ENCODE measurements at places on chromosomes 2 and 18. TPM values are rescaled to one million over a fixed set of nuclear protein-coding genes. Genes with fewer than 3 reads are reported as not detected.

DNA sequence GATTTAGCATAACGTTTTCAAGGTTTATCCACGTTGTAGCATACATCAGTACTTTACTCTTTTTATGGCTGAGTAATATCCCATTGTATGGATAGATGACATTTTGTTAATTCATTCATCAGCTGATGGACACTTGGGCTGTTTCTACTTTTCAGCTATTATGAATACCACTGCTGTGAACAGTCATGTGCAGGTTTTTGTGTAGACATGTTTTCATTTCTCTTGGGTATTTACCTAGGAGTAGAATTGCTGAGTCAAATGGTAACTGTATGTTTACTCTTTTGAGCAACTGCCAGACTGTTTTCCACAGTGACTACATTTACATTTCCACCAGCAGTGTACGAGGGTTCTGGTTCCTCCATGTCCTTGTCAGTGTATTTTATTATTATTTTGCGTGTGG, 33.9 kb downstream of the COX7A2L start:
- no peaks in the 10 kb centered on the region for H3K27me3 ChIP-seq
- peaks cover 8% of the 10 kb centered on the region for H3K36me3 ChIP-seq
- H3K4me3 ChIP-seq: no peak overlapping the region
- H3K4me1 ChIP-seq: peaks cover 17% of the 10 kb centered on the region

TSPYL6 gene
- not detected for total RNA-seq

- H3K27ac ChIP-seq: no peak overlapping the region
- no peaks in the 10 kb centered on the region for H3K27me3 ChIP-seq
- no peaks in the 10 kb centered on the region for H3K36me3 ChIP-seq
- DNase-seq: no peak
- H3K4me3 ChIP-seq: no peak overlapping the region
- no peaks in the 10 kb centered on the region for H3K4me1 ChIP-seq
Observed at GRCh38 chr2:167579826-167580225, 667.6 kb downstream of the STK39 start.

ANKRD30B gene
- total RNA-seq: not detected

GRCh38 chr2:108226564-108226963, 13.2 kb upstream of the SULT1C3 start:
- H3K36me3 ChIP-seq: no peaks in the 10 kb centered on the region
- peaks cover 13% of the 10 kb centered on the region for H3K27me3 ChIP-seq
- no peak overlapping the region for H3K4me3 ChIP-seq
- DNase-seq: no peak
- no peaks in the 10 kb centered on the region for H3K4me1 ChIP-seq

KCNS3 gene
- total RNA-seq: not detected

- peaks cover 13% of the 10 kb centered on the region for H3K4me1 ChIP-seq
- DNase-seq: peak; percentile 45
- peaks cover 3% of the 10 kb centered on the region for H3K27me3 ChIP-seq
- H3K36me3 ChIP-seq: no peaks in the 10 kb centered on the region
- peak overlapping the region; percentile 73 for H3K27ac ChIP-seq
Observed at GRCh38 chr18:42114310-42114943, 159.4 kb downstream of the PIK3C3 start.

GRCh38 chr2:199470361-199470671, 12.6 kb upstream of the SATB2 start:
- H3K27me3 ChIP-seq: peaks cover 96% of the 10 kb centered on the region
- H3K4me3 ChIP-seq: no peak overlapping the region
- no peaks in the 10 kb centered on the region for H3K36me3 ChIP-seq
- no peak overlapping the region for H3K27ac ChIP-seq

DNA sequence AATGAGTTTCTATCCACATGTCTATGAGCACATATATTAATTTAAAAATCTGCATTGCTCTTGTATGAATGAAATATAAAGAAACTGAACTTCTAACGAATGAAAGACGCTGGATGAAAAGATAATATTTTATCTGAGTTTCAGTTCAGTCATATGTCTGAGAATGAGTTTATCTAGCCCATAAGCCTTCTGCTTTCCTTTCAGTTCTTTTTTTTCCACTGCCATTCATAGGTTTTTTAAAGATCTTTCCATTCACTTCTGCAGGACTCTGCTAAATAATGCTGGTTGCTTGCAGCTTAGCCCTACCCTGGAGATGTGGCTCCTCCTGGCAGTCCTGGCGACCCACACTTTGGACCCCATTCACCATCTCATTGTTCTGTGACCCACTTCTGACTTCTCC, 109.0 kb downstream of the BCL2 start:
- peak overlapping the region; percentile 95 for H3K27ac ChIP-seq
- H3K4me1 ChIP-seq: peaks cover 88% of the 10 kb centered on the region
- peak overlapping the region; percentile 70 for H3K4me3 ChIP-seq
- no peaks in the 10 kb centered on the region for H3K27me3 ChIP-seq

STARD6 gene
- not detected for total RNA-seq

DNA sequence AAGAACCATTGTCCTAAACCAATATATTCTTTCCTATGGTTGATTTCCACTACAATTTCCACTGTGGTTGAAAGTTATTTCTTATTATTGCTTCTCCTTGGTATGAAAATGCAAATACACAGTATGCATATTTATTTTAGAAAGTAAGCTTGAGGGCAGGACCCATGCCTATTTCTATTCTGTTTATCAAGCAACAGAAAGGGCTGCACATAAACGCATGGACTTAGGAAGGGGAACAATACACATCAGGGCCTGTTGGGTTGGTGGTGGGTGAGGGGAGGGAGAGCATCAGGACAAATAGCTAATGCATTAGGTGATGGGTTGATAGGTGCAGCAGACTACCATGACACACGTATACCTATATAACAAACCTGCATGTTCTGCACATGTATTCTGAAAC, 20.7 kb downstream of the SLC4A3 start:
- peaks cover under 1% of the 10 kb centered on the region for H3K4me1 ChIP-seq
- H3K27ac ChIP-seq: no peak overlapping the region
- no peak overlapping the region for H3K4me3 ChIP-seq
- H3K27me3 ChIP-seq: peaks cover 70% of the 10 kb centered on the region
- no peak for DNase-seq

RGPD6 gene
- 16.6 TPM for total RNA-seq

GRCh38 chr2:200778038-200778437, 33.7 kb upstream of the BZW1 start:
- H3K4me1 ChIP-seq: no peaks in the 10 kb centered on the region
- no peaks in the 10 kb centered on the region for H3K36me3 ChIP-seq
- no peak overlapping the region for H3K4me3 ChIP-seq
- H3K27me3 ChIP-seq: no peaks in the 10 kb centered on the region
- H3K27ac ChIP-seq: no peak overlapping the region
- DNase-seq: no peak

GRCh38 chr18:45040879-45041278, 360.2 kb downstream of the SETBP1 start:
- no peaks in the 10 kb centered on the region for H3K27me3 ChIP-seq
- no peaks in the 10 kb centered on the region for H3K4me1 ChIP-seq
- no peaks in the 10 kb centered on the region for H3K36me3 ChIP-seq
- H3K27ac ChIP-seq: no peak overlapping the region

DNA sequence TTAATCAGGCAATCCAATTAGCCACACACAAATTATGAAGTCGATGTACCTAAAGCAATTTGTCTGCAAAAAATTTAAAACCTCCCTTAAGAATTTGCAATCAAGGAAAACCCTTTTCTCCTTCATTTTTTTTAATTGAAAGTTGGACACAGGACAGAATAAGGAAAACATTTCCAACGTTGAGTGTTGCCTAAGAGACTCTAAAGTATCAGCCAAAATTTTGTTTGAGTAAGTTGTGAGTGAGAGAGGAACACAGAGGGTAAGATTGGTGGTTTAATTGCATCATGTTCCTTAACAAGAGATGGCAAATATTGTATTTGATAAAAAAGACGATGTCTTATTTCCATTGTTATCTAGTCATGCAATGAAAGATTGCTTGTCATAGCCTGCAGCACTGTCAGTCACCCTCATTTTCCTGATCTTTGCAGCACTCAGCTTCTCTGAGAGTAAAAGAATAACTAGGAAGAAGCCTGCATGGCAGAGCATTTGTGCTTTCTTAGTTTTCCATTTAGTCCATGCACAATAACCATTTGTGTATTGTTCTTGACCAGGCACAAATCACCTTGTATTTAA, 115.5 kb downstream of the ICOS start:
- H3K27ac ChIP-seq: no peak overlapping the region
- DNase-seq: no peak
- H3K27me3 ChIP-seq: peaks cover 9% of the 10 kb centered on the region
- no peak overlapping the region for H3K4me3 ChIP-seq
- H3K4me1 ChIP-seq: peaks cover 16% of the 10 kb centered on the region

DNA sequence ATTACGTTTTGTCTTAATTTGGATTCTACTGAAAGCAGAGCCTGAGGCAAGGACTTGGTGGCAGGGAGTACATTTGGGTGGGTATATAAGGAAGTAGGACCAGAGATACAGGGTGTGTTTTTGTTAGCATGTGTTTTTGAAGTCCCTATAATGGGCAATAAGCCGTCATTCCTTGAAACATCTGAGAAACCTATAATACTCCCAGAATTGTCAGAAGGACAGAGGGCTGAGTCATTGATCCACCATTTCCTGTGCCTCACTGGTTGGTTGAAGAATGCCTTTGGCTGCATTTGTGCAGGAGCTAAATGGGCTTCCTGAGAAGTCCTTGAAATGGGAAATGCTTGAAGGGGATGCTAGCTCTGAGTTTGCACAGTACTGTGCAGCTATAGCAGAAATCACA, 281.8 kb upstream of the ZEB2 start:
- H3K36me3 ChIP-seq: no peaks in the 10 kb centered on the region
- H3K27ac ChIP-seq: no peak overlapping the region
- H3K27me3 ChIP-seq: no peaks in the 10 kb centered on the region
- H3K4me1 ChIP-seq: no peaks in the 10 kb centered on the region
- no peak for DNase-seq
- no peak overlapping the region for H3K4me3 ChIP-seq

GRCh38 chr2:182917924-182918323, 51.5 kb upstream of the FRZB start:
- H3K27me3 ChIP-seq: peaks cover 4% of the 10 kb centered on the region
- no peak for DNase-seq
- H3K4me1 ChIP-seq: no peaks in the 10 kb centered on the region
- H3K36me3 ChIP-seq: no peaks in the 10 kb centered on the region
- H3K4me3 ChIP-seq: no peak overlapping the region

All from activated naive CD8-positive, alpha-beta T cell treated with anti-CD3 and anti-CD28 coated beads for 36 hours (primary cell).